ENCODE measurements at places on chromosomes 11 and 22. TPM values are rescaled to one million over a fixed set of nuclear protein-coding genes. Genes with fewer than 3 reads are reported as not detected.

The CATSPERZ gene
- polyA plus RNA-seq = not detected

The TREH gene
- polyA plus RNA-seq = 1.7 TPM

The OR51S1 gene
- not detected for polyA plus RNA-seq

The REXO2 gene
- polyA plus RNA-seq = 153 TPM

The PTPN5 gene
- 4.7 TPM for polyA plus RNA-seq

The LDHAL6A gene
- polyA plus RNA-seq = not detected

The DCHS1 gene
- polyA plus RNA-seq = 3.6 TPM

The FAM83F gene
- polyA plus RNA-seq = 1.7 TPM

The SNRPD3 gene
- polyA plus RNA-seq = 91.1 TPM

The TRIM48 gene
- polyA plus RNA-seq = not detected

The MAJIN gene
- not detected for polyA plus RNA-seq

The LARGE1 gene
- 31.2 TPM for polyA plus RNA-seq

The SPON1 gene
- 9.5 TPM for polyA plus RNA-seq

The C11orf52 gene
- polyA plus RNA-seq = 2.3 TPM

The OR6A2 gene
- not detected for polyA plus RNA-seq

The TM7SF2 gene
- 59.9 TPM for polyA plus RNA-seq

The KRTAP5-11 gene
- polyA plus RNA-seq = not detected

The SNX19 gene
- 10.8 TPM for polyA plus RNA-seq

The F2 gene
- polyA plus RNA-seq = 0.08 TPM

The CD6 gene
- 0.08 TPM for polyA plus RNA-seq

The MUC5AC gene
- not detected for polyA plus RNA-seq

The MS4A15 gene
- polyA plus RNA-seq = not detected

The PHOX2A gene
- not detected for polyA plus RNA-seq

The MAPK11 gene
- polyA plus RNA-seq = 9.9 TPM

The SLC36A4 gene
- polyA plus RNA-seq = 22.4 TPM

The C22orf42 gene
- polyA plus RNA-seq = not detected

The BTBD18 gene
- 0.11 TPM for polyA plus RNA-seq

The SIK3 gene
- 27.4 TPM for polyA plus RNA-seq

The HEPN1 gene
- polyA plus RNA-seq = not detected

The MS4A3 gene
- not detected for polyA plus RNA-seq

The OR6T1 gene
- not detected for polyA plus RNA-seq

The TPBGL gene
- polyA plus RNA-seq = not detected

The APOBEC3F gene
- 1.4 TPM for polyA plus RNA-seq

The NAALAD2 gene
- 0.91 TPM for polyA plus RNA-seq

The GLYAT gene
- not detected for polyA plus RNA-seq

The TOB2 gene
- polyA plus RNA-seq = 29.6 TPM

The C22orf15 gene
- not detected for polyA plus RNA-seq

The LARGE2 gene
- 0.17 TPM for polyA plus RNA-seq

The LRRC56 gene
- polyA plus RNA-seq = 0.19 TPM

The DGCR6 gene
- 3.5 TPM for polyA plus RNA-seq

The DCDC1 gene
- polyA plus RNA-seq = not detected

The IGF2 gene
- polyA plus RNA-seq = 56.3 TPM

The PRG2 gene
- polyA plus RNA-seq = 0.04 TPM

The HSPB2 gene
- 67.9 TPM for polyA plus RNA-seq

The GAL gene
- polyA plus RNA-seq = 7.0 TPM

The ANGPTL5 gene
- polyA plus RNA-seq = 0.76 TPM

The INPP5J gene
- polyA plus RNA-seq = 9.7 TPM

The DHCR7 gene
- 22.2 TPM for polyA plus RNA-seq

The PARVG gene
- 3.0 TPM for polyA plus RNA-seq

The APOL5 gene
- polyA plus RNA-seq = 0.07 TPM

The MRPL17 gene
- polyA plus RNA-seq = 70.9 TPM
